CD4-positive, alpha-beta T cell treated with Interleukin-6 at 100 ng/mL for 8 hours (primary cell): ENCODE measurements at places on chromosomes 4 and X.

- no peak for DNase-seq
Observed at GRCh38 chrX:13652287-13652793, 601 bp upstream of the TCEANC start.

DNA sequence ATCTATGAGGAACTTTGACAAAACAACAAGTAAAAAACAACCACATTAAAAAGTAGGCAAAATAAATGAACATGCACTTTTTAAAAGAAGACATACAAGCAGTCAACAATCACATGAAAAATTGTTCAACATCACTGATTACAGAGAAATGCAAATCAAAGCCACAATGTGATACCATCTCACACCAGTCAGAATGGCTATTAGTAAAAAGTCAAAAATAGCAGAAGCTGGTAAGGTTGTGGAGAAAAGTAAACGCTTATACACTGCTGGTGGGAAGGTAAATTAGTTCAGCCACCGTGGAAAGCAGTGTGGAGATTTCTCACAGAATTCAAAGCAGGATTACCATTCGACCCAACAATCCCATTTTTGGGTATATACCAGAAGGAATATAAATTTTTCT is 17.0 kb upstream of the LNX1 start:
- no peak for DNase-seq

DNA sequence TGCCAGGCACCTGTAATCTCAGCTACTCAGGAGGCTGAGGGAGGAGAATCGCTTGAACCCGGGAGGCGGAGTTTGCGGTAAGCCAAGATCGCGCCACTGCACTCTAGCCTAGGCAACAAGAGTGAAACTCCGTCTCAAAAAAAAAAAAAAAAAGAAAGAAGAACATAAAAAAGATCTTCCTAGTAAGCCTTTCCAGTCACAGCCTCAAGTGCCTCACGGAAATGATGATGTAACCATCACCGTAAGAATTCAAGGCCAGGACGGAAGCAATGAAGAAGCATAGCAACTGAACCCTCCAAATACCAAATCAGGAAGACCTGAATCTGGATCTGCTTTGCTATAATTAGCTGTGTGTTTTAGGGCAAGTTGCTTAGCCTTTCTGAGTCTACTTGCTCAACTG is 28.8 kb downstream of the RBM47 start:
- DNase-seq = no peak

DNA sequence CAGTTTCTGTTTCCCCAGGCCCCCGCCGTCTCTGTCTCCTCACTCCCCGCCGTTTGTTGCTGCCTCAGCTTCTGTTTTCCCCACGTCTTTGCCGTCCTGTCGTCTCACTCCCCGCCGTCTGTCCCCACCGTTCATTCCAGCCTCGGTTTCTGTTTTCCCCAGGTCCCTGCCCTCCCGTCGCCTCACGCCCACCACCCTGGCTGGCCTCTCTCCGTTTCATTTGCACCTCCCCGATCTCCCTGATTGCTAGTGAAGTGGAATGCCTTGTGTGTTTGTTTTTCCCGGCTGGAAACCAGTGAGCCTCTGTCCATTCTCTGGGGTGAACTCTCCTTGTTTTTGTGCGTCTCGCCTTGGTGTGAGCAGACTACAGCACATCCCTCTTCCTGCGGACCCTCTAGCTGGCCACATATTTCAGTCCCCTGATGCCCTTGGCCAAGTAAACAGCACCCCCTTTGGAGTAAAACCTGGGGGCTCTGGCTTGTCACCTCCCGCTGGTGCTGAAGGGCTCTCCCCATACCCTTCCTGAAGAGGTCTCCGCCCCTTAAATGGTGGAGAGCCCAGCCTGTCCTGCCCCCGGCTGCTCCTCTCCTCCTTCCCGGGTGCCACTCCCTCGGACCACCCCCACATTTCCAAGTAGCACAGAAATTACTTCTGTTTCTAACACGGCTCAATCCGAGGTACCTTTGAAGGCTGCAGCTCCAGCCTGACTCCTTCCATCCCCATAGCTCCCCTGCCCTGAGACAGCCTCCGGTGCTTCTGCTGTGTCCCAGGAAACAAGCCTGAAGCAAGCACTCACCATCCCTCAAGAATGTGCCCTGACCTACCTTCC is 13.2 kb downstream of the TMEM175 start:
- no peak for DNase-seq

DNA sequence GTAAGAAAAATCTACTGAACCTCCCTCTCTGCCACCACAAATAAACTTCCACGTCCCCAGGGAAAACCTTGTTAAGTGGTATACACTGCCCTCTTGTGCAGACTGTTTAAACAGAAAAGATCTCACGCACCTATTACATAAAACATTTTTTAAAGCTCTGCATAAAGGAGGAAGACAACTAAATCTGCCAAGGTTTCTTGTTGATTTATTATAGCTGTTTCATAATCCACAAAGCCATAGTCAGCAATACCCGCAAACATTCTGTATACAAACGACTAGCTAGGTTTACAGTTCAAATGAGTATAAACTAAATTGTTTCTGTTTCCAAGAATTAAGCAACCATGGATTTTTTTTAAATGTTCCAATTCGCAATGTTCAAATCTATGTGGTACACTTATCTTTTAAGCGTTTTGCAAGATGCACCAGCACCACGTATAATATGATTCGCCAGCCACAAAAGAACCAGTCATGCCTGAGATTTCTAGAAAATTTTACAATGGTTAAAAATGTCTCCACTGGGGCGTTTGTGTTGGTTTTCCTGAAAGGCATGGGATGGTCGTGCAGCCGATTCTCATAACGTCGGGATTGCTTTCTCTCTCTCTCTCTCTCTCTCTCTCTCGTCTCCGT is 164.6 kb downstream of the PRKX start:
- DNase-seq = no peak

DNA sequence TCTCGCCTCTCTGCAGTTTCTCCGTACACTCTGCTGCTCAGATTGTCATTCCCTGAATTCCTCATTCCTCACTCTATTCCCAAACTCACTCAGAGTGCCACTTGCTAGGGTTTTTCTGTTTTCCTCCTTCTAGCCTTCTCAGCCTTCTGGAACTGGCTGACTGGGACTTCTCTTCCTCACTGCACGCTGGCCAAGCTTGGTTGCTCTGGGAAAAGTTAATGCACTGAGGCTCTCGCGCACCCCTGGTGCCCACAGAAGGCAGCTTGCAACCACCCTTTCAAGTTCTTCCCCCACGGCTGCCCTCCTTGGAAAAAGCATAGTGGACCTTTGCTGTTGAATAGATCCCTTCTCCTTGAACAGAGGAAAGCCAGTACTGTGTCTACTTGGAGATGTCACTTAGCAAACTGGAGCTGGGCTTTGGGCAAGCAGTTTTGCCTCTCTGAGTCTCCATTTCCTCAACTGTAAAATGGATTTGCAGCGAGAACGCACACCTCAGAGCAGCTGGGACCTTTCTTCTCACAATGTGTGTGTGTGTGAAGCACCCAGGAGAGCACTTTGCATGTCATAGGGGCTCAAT is 6.0 kb upstream of the CCKAR start:
- DNase-seq = no peak

DNA sequence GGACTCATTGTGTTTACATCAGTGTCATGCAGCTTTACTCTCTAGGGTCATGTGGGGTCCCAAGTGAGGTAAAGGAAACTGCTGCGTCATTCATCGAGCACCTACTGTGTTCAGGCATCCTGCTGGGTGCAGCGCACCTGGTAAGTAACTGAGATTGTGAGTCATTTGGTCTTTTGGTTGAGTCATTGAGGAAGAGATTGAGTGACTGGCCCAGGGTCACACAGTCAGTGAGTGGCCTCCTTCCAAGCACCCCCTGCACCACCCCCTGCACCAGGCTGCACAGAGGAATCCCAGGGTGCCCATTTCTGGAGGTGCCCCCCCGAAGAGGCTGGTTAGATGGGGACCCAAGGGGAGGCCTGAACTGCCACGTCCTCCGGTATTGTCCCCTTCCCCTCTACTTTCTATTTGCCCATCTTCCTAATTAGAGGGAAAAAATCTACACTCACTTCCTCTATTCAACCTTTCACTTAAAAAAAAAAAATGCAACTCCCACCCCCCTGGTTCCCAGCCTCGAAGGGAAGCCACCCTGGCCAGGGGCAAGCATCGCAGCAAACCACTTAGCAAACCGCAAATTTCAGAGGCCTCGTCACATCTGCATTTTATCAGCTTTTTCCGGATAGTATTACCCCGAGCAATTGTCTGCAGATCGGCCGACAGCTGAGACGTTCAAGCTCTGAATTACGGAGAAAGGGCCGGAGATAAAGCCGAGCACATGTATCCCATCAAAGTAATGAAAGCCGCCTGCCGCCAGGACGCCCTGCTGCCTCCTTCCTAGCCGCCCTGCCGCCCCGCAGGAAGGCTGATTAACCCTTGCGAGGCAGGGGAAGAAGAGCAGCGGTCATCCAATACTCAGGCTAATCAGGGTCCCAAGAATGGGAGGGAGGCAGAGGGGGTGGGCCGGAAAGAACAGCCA is 96.3 kb upstream of the MSX1 start:
- no peak for DNase-seq

GRCh38 chr4:57048590-57049304 is 61.4 kb downstream of the IGFBP7 start:
- DNase-seq = no peak

DNA sequence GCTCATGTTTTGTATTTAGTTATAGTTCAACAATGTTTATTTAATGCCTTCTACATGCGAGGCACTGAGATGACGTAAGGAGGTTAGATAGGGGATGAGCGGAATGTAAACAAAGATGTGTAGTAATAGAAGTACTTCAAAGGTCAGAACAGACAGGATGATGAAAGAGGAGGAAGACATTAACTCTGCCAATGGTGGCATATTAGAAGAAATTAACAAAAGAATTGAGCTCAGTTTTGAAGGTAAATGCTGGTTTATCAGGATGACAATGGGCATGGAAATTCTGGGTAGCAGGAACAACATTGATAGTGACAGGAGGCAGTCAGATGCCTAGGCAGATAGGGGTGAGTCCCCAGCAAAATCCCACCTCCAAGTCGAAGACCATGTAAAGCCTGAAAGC is 62.3 kb upstream of the PGRMC2 start:
- no peak for DNase-seq

DNA sequence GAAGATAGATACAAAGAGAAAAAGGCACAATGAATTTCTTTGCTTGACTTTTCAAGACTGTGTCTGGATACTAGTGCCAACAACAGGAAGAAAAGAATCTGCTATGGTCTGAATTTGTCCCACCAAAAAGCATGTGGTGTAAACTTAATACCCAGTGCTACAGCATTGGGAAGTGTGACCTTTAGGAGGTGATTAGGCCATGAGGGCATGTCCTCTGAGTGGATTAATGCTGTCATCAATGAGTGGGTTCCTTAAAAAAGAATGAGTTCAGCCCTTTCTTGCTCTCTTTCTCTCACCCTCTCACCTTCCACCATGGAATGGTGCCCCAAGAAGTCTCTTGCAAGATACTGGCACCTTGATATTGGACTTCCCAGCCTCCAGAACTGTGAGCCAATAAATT is 155.7 kb upstream of the GPRIN3 start:
- no peak for DNase-seq

- no peak for DNase-seq
Observed at GRCh38 chr4:81003597-81004111, 26.9 kb upstream of the BMP3 start.

DNA sequence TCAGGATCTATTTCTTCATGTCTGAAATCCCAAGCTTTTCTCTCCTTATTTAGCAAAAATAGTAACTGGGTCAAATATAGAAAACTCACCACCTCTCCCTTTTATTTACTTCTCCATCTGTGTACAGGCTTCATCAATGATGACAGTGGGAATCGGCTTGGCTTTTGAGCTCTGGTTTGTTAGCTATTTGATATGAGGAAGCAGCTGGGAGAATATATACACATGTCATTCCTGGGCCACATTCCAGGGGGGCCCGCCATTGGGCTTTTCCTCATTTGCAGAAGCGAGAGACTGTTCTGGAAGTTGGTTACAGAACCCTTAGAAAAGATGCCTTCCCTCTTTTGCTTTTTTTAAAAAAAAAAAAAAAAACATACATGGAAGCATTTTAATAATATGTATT is 107.4 kb upstream of the F9 start:
- no peak for DNase-seq

DNA sequence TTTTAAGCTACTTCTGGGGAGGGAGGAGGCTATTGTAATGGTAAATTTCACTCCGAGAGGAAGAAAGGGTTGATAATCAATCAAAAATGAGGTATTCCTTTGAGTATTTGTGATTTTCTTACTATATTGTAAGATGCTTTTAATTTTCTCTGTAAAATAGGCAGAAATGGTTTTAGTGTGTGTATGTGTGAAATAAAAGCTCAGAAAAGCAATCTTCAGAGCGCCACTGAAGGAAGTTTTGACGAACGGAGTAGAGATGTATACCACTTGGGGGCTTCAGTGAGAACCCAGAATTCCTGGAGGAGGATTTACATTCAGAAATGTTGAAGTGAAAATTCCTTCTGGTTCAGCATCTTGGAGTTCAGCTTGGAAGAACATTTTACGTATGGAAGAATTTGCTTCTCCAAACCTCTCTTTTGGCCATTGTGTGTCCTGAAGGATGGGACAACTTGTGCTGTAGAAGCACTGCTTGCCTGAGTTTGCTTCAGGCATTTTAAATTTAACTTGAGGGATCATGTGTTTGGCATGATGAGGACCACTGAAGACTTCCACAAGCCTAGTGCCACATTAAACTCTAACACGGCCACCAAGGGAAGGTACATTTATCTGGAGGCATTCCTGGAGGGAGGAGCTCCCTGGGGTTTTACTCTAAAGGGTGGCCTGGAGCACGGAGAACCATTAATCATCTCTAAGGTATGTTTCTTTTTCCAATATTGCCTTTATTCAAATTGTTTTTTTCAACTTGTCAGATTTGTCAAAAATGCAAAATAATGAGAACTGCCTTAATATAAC is 695 bp downstream of the SHROOM3 start:
- no peak for DNase-seq

- no peak for DNase-seq
Observed at GRCh38 chrX:39337451-39337850, 536.2 kb downstream of the MID1IP1 start.

GRCh38 chr4:78560296-78560963 is 8.9 kb downstream of the ANXA3 start:
- DNase-seq = no peak

- DNase-seq = no peak
Observed at GRCh38 chr4:65798498-65799127, 128.3 kb upstream of the EPHA5 start.

- peak; percentile 41 for DNase-seq
Observed at GRCh38 chrX:16445166-16445752, 204.7 kb upstream of the S100G start.

GRCh38 chr4:22130741-22131140 is 182.2 kb upstream of the KCNIP4 start:
- no peak for DNase-seq

- DNase-seq = no peak
Observed at GRCh38 chr4:82069883-82070638, 303.7 kb downstream of the HNRNPD start.

GRCh38 chrX:11664211-11665167 is 1.2 kb downstream of the ARHGAP6 start:
- no peak for DNase-seq
